Brain (organoid and tissue), 16 donors: ENCODE measurements at places on chromosomes 3 and 15. TPM values are rescaled to one million over a fixed set of nuclear protein-coding genes. Genes with fewer than 3 reads are reported as not detected.

DNA sequence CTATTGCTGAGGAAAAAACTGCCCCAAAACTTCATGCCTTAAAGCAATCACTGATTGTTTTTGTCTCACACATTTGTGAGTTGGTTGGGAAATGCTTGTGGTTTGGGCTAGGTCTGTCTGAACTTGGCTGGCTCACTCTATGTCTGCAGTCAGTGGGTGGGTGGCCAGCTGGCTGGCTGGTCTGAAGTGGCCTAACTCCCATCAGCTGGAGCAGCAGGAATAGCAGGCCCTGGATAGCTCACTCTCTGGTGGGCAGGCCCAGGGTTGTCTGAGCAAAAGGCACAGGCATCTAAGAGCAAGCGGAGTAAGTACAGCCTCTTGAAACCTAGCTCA, 37.7 kb upstream of the PRR20G start:
- no peak for DNase-seq

GRCh38 chr3:66393333-66394005, 107.4 kb downstream of the LRIG1 start:
- no peak for DNase-seq

- no peak for DNase-seq
Measured at GRCh38 chr3:62228467-62228866, 144.9 kb downstream of the FEZF2 start.

GRCh38 chr3:149291178-149291577, 42.3 kb downstream of the TM4SF18 start:
- DNase-seq, result no peak

TATDN2 gene
- 18.9 TPM for polyA plus RNA-seq

- DNase-seq, result no peak
Measured at GRCh38 chr15:55654561-55655031, 66.5 kb upstream of the PYGO1 start.

DNA sequence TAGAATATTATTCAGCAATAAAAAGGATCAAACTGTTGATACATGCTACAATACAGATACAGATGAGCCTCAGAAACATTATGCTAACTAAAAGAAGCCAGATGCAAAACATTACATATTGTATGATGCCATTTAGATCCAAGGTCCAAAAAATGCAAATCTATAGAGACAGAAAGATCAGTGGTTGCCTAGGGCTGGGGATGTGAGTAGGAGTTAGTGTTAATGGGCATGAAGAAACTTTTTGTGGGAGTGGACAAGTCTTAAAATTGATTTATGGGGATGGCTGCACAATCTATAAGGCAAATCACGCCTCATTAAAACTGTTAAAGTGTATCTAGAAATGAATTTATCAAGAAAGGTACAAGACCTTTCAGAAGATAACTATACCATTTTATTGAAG, 45.0 kb downstream of the EHHADH start:
- no peak for DNase-seq

DNA sequence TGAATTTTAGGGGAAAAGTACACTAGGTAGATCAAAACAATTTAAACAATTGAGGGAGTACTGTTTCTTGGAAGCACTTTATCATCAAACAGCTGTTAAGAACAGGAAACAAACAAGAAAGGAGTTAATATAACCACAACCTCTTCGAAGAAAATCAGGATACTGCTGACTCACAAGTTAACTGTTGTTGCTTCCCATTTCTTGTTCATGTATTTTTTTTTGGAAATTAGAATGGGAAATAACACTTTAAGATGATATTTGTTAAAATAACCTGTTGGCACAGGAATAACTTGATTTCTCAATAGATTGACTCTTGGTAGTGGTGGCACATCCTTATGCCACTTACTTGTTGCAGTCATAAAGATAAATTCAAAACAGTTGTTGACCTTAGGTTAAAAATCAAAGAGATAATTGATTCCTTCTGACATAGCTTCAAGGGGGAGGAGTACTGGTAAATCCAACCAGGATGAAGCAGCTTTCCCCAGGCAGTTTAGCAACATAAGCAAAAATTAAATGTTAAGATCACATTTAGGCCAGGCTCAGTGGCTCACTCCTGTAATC, 3.3 kb downstream of the BNIP2 start:
- DNase-seq, result no peak

GRCh38 chr15:51190424-51191068, 95.8 kb upstream of the TNFAIP8L3 start:
- DNase-seq, result no peak

CPNE9 gene
- polyA plus RNA-seq, result 2.7 TPM

DNA sequence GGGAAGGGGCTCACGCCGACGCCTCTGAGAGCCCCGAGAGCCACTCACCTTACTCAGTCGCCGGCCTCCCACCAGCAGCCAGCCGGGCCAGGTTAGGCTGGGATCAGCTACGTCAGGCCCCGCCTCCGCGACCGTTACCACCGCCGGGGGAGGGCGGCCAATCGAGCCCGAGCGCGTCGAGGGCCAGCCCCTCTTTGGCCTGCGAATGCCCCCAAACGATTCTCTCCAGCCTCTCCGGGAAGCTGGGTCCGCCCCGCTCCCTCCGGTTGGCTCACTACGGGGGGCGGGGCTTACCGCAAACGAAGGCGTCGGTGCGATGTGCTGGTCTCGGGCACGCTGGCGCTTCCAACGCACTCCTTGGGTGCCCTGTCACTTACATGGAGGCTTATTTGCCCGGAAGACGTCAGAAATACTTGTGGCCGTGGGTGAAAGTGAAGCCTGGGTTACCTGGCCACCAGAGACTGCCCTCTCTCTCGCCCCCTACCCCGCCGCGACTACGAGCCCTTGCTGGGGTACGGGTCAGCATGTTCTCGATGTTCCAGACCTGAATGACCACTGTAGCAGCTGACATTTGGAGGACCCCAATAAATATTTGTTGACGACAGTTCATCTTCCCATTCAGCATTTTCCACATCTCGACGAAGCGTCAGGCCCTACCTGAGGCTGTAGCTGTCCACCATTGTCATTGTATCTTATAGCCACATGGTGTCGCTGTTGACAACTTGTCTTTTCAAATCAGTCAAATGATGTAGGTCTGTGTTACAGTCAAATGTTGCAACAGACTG, at the start of gene CEP70:
TSS of gene CEP70 (minus strand) at position 111 of the 785 bp plus-strand sequence. CDS start 21,333 bp downstream, outside the sequence.
- peak; percentile 96 for DNase-seq

CYP1A2 gene
- polyA plus RNA-seq, result not detected

CAPN3 gene
- polyA plus RNA-seq, result 76.9 TPM

GRCh38 chr3:42843713-42844411, 31.8 kb downstream of the CYP8B1 start:
- no peak for DNase-seq

DNA sequence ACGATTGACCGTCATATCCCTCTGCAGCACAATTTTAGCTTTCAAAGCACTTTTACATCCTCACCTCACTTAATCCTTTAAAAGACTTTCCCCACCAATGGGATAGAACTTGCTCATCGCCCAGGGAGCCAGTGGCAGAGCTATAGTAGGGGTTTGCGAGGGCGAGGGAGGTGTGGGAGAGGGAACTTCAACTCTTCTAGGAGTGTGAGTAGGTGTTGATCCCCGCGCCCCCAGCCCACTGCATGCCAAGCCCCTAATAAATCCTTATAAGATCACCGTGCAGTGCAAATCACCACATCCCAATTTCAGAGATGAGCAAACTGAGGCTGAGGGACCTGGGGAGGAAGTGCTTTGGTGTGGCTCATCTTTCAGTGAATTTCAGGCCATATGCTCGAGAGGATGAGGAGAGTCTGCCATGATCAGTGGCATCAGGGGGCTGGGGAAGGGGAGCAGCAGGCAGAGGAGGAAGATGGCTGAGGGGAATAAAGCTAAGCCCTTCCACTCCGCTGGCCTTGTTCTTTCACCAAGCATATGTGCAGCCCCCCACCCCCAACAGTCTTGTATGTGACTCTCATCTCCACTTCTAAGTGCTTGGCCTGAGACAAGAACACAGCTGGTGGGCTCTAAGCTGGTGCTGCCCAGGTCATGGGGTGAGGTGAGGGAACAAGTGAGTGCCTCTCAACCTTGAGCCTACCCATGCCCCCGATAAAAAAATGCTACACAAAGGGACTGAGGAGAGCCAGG, 5.1 kb downstream of the INSYN1 start:
- no peak for DNase-seq

GRCh38 chr3:13491206-13491974, 11.3 kb downstream of the HDAC11 start:
- no peak for DNase-seq

GRCh38 chr3:15585111-15585845, 16.1 kb downstream of the HACL1 start:
- no peak for DNase-seq

DNA sequence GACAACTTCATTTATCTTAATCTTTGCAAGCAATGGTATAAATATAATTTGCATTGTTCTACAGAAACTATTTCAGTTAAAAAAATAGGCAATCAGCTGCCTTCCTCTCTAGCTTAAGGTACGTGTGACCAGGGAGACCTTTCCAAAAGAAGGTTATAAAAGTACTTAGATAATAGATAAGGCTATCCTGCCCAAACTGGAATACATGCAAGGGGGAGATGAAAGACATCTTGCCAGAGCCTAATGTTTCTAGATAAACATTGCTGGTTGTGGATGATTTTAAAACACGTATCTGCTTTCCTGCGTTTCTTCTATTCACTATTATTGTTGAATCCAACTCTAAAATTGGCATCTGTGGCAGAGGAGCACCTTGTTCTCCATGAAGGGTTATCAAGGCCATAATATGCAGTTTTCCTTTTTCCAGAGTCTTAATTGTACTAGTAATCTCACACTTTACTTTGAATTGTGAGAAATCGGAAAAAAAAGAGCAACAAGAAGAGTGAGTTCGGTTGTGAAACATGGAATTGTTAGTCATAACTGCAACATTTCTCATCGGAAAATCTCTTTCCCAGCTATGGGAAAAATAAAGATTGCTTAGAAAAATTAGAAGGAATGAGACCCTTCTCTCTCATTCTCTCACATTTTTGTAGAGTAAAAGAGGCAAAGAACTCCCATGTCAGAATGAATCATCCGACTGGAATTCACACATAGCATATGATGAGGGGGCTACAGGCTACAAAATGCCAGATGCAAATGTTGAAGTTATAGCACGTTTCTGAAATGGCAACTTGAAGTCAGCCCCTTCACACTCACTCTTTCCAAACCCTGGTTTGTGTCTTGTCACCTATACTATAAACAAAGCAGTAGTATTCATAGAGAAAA, 936.1 kb upstream of the NR2F2 start:
- DNase-seq, result no peak

PAK6 gene
- polyA plus RNA-seq, result 8.8 TPM

FANCD2OS gene
- not detected for polyA plus RNA-seq

CRABP1 gene
- 118 TPM for polyA plus RNA-seq

FETUB gene
- polyA plus RNA-seq, result not detected

DNA sequence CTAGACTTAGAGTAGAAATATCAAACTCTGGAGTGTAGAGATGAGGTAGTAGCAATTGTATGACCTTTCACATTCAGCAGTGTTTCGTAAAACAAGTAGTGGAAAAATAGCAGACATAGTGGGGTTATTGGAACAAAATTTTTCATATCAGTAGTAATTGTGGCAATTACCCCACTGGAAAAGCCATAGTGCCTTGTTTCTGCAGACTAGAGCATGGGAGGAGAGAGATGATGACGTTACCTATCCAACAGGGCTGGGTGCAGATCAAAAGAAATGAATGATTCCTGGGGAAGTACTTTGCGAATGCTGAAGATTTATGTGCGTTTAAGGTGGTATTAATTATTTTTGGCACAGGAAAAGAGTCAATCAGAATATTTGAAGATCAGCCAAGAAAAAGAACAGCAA, 147.0 kb upstream of the LRRFIP2 start:
- no peak for DNase-seq

GRCh38 chr15:42343596-42344232, 15.6 kb upstream of the CAPN3 start:
- DNase-seq, result no peak

- DNase-seq, result no peak
Measured at GRCh38 chr3:126268866-126269265, 88.3 kb downstream of the KLF15 start.

DNA sequence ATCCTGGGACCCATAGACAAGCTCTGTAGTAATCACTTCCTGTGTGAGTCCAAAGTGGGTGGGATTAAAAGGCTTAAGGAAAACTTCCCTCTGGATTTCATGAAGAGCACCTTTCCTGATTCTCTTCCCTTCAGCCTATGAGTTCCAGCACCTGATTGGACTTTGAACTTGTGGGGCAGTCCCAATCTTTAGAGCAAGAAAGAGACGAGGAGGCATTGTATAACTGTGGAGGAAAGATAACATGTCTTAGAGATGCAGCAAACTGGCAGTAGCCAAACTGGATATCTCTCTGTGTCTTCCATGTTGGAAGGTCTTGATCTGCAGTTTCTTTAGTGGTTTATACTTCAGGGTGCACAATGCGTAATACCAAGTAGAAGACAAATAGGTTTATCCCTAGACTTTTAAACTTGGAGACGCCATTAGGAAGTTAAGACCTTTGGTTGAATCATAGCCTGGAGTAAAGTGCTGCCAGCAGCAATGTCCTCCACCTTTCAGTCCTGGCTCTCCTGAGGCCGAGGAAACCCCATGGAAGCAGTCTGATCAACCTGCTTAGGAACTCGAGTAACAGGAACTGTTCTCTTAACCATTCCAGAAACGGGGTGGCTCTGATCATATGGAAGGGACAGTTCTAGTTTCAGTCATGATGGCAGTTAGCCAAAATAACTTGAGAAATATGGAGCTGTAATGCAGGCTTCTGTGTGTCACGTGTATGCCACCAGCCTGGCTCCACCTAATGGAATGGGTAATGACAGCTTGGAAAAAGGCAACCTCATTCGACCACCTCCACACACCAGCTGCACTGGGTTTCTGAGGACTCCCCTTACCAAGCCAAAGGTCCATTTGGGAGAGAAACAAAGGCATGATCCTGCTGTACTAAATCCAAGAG, 4.7 kb downstream of the EIF1B start:
- peak; percentile 22 for DNase-seq

- DNase-seq, result no peak
Measured at GRCh38 chr15:57059026-57059660, 140.7 kb downstream of the TCF12 start.

GOLGA8J gene
- not detected for polyA plus RNA-seq

DNA sequence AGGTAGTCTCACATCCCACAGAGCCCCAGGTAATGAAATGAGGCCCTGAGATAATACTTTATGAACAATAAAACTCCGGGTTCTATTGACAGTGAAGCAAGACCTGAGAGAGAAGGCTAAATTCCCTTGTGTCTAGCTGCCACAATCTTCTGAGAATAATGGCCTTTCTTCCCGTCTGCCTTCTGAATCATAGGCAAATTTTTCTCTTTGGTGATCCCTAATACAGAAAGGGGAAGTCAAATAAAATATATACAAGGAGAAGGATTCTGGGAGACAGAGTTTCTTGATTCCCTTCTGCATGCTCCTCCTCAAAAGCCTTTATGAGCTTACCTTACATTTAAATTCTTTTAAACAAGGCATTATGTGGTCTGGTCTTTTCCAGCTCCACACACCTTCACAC, 29.9 kb upstream of the CCR2 start:
- no peak for DNase-seq

FOXL2 gene
- polyA plus RNA-seq, result not detected

H1-8 gene
- not detected for polyA plus RNA-seq

- peak; percentile 4 for DNase-seq
Measured at GRCh38 chr3:101677436-101678286, 729 bp upstream of the ZBTB11 start.

SPINK8 gene
- polyA plus RNA-seq, result 1.4 TPM

DNA sequence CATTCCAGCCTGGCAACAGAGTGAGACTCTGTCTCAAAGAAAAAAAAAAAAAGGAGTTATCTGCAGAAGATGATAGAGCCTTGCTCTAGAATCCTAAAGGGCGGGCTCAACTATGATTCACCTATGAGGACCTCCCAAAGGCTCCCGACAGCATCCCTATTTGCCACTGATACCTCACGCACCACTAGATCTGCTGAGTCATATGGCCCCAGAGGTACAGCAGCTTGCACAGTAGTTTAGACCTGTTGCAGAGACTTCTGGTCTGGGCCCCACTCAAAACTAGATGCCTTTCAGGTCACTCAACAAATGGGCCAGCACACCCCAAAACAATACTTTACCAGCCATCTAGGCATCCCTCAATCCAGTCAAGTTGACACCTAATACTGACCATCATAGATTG, 38.1 kb upstream of the PTX3 start:
- DNase-seq, result no peak
